ENCODE measurements at places on chromosomes 6 and 20.

DNA sequence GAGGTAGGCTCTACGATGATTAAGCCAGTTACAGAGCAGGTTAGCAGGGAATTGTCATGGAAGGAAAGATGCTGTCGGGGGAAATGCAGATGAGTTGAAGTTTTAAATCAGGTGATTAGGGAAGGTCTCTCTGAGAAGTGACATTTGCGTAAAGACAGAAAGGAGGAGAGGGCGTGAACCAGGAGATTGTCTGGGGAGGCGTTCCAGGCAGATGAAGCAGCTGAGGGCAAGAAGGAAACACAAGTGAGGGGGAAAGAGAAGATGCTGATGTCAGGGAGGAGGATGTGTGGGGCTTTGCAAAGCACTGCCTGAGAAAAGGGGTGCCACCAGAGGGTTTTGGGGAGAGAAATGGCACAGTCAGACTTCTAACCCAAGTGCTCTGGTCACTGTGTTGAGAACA, 2.5 kb upstream of the TMEM14B start:
- no peak for DNase-seq

GRCh38 chr6:29112135-29112534, 4.3 kb downstream of the OR2J3 start:
- DNase-seq: no peak

DNA sequence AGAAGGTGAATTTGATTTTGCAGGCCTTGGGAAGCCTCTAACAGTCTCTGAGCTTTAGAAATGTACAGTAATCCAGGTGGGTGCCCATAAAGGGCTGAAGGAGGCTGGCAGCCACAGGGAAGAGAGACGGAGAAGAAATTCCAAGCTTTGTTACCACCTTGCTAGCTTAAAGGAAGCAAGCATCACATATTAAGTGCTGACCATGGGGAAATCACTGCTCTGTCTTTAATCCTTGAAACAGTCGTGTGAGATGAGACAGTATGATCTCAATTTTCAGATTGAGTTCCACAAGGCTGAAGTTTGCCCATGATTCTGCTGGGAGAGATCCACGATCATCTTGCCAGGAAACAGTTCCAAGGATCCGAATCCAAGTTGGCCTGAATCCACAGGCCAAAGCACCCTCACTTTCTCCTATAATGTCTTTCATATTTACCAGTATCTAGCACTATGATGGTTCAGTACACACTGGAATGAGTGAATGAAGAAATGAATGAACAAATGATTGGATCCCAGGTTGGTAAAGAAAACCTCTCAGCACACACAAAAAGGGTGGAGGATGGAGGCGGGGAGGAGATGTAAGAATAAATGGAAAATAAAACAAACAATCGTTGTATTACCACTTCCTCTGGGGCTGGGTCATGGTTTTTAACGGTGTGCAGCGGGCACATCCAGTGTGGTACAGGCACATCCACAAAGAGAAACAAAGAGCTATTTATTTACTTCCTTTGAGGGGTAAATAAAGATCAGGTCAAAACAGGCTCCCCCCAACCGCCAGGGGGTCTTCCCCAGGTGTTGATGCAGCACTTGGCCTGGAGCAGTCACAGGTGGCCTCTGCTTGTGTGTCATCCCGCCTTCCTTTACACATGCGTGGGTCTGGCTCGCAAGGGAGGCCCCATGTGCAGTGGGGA, 28.2 kb upstream of the TAF8 start:
- DNase-seq: no peak

DNA sequence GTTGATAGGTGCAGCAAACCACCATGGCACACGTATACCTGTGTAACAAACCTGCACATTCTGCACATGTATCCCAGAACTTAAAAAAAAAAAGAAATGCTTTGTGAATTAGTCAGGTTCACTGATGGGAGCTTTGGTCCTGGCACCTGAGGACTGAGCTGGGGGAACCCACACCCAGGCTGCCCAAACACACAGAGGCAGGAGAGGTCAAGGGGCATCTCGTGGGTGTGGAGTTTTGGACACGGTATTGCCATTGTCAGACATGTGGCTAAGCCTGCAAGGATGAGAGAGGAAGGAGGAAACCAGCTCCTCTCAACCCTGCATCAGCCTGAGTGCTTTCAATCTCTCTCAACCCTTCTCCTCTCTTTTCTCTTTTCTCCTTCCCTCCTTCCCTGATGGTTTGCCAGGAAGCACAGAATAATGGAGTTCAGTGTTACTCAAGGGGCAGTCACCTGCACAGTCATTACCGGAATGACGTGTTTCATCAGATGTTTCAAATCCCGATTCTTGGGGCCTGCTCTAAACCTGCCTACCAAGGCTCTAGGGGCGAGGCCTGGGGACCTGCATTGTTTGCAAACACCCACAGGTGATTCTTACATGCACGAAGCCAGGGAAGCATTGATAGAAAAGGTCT, 89.9 kb upstream of the NEDD9 start:
- no peak for DNase-seq

DNA sequence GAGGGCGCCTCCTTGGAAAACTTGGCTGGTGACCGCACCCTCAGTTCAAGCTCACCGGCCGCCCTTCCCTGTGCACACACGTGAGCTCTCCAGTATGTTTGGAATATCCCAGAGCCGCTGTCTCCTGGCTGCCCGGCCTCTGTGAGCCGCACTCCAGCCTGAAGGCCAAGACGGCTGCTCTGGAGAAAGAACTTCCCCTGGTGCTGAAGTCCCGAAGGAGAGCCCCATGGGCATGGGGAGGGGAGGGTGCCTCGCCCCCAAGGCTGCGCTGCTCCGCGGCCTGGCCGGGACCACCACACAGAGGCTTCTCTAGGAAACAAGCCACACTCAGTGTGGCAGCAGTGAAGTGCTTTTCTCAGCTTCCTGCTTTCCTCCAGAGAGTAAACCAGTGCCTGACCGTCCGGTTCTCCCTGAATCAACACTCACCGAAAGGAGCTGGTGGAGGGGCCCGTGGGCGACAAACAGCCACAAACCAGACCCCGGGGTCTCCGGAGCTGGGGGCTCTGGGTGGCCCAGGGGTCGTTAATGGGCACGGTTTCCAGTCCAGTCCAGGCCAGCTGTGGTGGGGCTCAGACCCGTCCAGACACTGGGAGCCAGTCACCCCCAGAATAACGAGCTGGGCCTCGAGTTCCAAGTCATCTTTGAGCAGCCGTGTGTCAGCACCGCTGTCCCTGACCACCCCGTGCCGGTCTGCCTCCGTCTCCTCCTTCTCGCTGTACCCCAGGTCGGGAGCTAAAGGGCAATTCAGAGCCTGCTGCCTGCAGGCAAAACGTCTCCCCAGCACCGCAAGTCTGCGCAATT, 87.4 kb upstream of the BHLHE23 start:
- DNase-seq: no peak

DNA sequence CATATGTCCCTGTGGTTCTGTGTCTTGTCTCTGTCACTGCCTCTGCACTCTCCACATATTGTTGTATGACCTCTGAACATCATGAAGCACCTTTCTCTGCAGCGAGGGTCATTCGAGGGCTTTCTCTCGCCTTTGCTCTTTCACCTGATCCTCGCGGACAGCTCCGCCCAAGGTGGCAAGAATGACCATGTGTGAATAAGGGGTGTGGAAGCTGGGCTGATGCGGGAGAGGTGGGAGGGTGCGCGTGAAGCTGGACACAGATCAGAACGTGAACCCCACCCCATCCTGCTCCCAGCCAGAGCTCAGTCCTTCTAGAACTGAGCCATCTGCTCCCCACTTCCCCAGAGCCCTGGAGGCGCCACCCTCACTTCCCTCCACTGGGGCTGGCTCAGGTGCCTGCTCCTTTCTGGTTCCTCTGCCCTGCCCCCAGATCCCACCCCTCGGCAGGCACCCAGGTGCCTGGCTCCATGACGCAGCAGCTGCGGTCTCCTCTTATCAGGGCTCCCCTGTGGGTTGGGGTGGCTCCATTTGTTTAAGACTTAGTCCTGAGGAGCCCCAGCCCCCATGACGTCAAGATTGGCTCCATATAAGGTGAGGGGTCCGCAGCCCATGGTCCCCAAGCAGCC, at the start of gene MUCL3:
MUCL3 (plus strand) TSS at position 613 of the 626 bp plus-strand sequence. CDS start 27 bp downstream, outside the sequence.
- DNase-seq: no peak

DNA sequence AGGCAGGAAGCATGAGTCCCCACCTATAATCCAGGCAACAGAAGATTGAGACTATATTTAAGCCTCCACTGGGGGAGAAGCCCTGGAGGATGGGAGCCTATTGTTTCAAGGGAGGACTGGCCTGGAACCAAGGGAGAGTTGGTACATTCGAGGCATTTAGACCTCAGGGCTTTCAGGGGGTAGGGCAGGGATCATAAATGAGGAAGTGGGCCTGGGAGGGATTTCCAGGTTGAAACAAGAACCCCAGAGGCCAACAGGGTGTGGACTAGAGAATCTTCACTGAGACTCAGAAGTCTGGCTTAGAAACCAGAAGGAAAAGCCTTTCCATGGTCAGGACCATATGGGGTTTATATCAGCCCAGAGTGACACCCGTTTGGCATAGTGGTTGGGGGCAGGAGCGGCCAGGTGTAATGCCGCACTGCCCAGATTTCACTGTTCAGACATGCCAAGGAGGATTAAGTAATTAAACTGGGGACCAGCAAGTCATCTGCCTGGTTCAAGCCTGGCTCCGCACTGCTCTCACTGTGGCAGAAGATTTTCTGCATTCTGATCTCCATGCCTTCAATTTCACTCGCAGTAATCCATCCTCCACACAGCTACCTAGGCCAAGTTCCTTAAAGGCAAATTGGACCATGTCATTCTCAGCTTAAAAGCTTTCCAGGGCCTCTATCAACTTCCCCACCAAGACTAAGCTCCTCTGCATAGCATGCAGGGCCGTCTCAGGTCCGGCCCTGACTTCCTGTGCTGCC, 17.8 kb downstream of the LRFN2 start:
- DNase-seq: no peak

DNA sequence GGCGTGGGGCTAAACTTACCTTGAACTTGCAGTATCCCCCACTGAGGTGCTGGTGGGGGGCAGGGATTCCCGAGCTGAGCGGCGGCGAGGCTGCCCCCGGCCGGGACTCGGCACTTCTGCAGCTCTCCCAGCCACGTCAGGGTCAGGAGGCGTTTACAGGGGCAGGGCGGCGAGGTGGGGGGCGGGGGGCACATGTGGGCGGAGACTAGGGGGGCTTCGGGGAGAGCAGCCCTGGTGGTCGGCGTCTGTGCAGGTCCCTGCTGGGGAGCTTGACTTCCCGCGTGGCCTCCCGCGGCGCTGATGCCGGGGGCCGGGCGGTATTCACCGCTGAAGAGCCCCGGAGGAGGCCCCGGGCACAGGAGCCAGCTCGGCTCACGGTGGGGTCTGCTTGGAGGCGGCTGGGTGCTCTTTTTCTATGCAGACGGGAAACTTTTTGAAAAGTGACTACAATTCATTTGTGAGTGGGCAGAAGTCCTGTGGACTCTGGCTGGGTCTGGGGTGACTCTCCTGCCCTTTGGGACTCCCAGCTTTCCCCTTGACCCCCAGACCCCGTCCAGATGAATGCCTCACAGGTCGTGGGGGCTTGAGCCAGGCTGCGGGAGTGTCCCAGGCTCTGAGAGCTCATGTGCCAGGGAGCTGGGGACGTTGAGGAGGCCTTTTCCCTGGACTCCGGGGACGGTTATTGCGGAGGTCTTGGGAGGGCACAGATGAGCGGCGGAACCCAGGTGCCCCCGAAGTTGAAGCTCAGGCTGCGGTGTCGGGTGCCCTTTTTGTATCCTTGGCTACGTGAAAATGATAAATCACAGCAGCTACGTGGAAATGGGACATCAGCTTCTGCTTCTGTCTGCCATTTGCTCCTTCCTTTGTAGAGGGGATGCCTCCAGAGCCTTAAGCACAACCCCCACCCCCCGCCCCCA, 75.9 kb upstream of the GATA5 start:
- no peak for DNase-seq

GRCh38 chr6:142940487-142940886, 4.5 kb downstream of the HIVEP2 start:
- no peak for DNase-seq

- no peak for DNase-seq
These were observed 1.3 kb upstream of the FOXF2 start for GRCh38 chr6:1387876-1388629.

- DNase-seq: no peak
These were observed 10.2 kb downstream of the PTPN1 start for GRCh38 chr20:50520222-50520880.

GRCh38 chr20:52410731-52411234, 219.2 kb upstream of the ZFP64 start:
- DNase-seq: no peak

GRCh38 chr6:73236144-73236750, 11.0 kb upstream of the KHDC1L start:
- no peak for DNase-seq

GRCh38 chr6:159646733-159647132, 46.3 kb downstream of the SOD2 start:
- no peak for DNase-seq

- DNase-seq: no peak
These were observed 3.8 kb downstream of the TSHZ2 start for GRCh38 chr20:52975803-52976531.

- no peak for DNase-seq
These were observed 58.7 kb downstream of the SNX5 start for GRCh38 chr20:17909869-17910321.

- DNase-seq: no peak
These were observed 3.4 kb downstream of the HMGN3 start for GRCh38 chr6:79231101-79231500.

All from forelimb muscle (tissue), 1 donor.